ENCODE measurements at places on chromosomes 16 and 17.

- no peak for DNase-seq
Observed at GRCh38 chr17:69719474-69720048, 305.1 kb downstream of the MAP2K6 start.

- DNase-seq = no peak
Observed at GRCh38 chr16:17972460-17972943, 364.0 kb downstream of the NPIPA8 start.

- DNase-seq = peak; percentile 46
Observed at GRCh38 chr16:56279132-56279531, 87.8 kb downstream of the GNAO1 start.

DNA sequence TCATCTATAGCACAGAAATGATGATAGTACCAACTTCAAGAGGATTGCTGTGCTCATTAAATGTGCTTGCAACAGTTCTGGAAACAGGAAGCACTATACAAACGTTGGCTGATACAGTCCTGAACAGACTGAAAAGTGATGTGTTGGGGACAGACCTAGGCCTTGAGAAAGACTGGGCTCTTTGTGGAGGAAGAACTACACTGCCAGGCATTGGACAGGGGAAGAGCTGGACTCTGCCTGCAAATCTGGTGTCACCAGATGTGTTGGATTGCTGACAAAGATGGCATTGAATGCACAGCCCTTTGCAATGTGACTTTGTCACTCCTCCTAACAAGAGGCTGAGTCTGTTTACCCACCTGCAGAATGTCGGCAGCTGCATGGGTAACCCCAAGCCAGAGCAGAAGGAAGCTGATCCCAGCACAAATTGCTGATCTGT lies 12.4 kb upstream of the ST6GALNAC2 start:
- DNase-seq = no peak

DNA sequence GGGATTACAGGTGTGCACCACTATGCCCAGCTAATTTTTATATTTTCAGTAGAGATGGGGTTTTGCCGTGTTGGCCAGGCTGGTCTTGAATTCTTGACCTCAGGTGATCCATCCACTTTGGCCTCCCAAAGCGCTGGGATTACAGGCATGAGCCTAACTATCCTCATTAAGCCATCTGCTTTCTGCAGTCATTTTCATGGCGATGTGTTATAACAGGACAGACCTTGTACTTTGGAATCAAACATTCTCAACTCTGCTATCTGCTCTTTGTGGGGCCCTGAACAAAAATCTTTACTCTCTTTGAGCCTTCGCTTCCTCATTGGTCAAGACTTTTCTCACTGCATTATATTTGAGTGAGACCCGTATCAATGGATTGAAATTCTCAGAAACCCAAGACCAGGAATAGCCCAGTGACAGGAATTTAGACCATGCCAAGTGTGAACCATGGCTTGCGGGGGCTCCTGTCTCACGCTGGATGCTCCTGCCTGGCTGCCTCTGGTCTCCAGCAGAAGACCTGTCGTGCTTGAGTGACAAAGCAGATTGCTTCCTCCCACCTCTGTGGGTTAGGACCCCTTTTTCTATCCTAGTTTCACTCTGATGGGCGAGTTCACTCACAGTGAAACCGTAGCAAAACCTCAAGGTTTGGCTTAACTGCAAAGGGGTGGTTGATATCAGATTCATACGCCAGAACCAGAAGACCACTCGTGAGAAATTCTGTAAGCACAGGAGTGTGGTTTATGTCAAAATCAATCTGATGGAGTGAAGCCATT lies 519.1 kb downstream of the MAF start:
- DNase-seq = no peak

DNA sequence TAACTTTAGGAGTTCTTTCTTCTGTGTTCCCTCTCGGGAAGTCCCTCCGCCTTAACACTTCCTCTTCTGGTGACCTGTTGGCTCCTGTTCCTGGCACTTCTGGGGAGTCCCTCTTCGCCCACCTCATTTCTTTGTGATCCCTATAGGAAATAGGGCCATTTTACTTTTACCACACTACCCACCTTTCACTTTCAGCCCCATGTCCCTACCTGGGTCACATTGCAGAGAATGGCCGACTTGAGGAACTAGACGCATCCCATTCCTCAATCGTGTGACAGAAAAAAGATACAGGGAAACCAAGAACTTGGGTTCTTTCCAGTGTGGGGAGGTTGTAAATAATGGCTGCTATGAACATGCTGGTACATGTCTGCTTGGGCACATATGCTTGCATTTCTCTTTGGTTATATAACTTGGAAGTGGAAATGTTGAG lies 6.6 kb downstream of the IL21R start:
- no peak for DNase-seq

DNA sequence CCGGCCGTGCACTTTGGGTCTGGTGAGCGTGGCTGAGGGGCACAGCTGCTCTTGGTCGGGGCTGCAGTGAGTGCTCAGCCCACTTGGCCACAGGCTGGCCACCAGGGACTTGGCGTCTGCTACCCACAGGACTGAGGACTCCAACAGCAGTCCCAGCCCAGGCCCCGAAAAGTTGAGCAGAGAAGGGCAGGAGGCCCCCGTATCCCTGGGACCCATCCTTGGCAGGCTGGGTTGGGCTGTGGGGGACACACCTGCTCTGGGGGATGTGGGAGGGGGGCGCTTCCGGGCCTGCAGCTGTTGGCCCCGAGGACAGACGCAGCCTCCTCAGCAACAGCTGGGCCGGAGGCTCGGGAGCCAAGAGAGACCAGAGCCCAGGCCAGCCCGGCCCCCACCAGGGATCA lies 19.4 kb upstream of the SSTR5 start:
- no peak for DNase-seq

- DNase-seq = no peak
Observed at GRCh38 chr17:3804503-3804931, 3.5 kb upstream of the ITGAE start.

- DNase-seq = no peak
Observed at GRCh38 chr16:66576296-66576695, 3.0 kb upstream of the CMTM2 start.

DNA sequence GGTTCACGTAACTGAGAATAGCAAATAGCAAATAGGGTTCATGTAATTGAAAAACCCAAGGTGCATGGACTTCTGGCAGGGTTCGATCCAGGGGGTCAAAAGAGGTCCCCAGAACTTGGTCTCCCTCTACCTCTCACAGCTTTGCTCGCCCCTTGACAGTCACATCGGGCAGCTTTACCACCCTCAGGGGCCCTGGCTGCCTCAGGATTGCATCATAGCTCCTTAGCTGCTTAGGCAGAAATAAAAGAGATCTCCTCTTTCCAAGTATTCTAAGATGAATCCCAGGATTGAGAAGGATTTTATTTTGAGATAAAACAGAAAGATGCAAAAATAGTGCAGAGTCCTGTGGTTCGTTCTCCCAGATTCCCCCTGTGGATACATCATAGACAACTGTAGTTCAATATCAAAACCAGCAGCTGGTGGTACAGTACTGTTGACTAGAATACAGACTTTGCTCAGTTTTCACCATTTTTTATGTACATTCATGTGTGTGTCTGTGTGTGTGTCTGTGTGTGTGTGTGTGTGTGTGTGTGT lies 12.8 kb downstream of the ADGRG3 start:
- DNase-seq = no peak

DNA sequence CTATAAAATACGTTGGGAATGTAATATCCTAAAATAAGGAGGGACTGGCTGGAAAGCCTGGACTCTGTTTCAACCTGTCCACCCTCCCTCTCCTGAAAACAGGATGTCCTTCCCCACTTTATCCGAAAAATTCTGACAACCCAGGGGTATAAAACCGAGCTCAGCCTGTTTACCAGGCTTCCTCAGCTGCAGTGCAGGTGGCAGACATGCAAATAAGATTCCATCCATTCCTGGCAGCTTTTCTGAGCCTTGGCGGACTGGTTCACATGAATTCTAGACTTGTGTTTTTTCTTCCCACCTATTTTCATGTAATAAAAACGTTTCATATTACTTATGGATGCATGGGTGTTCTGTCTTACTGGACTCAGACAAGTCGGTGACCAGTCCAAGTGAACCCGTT lies 479.3 kb downstream of the KCNJ18 start:
- no peak for DNase-seq

- DNase-seq = no peak
Observed at GRCh38 chr16:65634291-65634690, 512.4 kb upstream of the CDH11 start.

DNA sequence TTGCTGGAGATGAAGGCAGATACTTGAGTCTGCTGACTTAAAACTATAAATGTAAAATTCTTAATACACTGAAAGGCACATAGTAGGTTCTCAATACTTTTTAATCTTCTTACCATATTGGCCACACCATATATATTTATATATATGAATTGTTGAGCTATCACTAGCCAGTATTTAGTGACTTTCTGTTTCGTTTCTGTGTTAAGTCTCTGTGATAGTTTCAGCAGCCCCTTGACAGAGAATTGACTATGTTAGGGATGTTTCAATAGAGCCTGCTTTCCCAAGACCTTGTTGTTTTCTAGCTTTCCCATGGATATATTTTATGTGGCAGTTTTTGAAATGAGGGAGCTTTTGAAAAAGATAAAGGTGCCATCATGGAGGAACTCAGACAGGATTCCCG lies 206.5 kb upstream of the GOT2 start:
- DNase-seq = no peak

- no peak for DNase-seq
Observed at GRCh38 chr17:66602659-66603384, 232.1 kb upstream of the CACNG5 start.

- no peak for DNase-seq
Observed at GRCh38 chr17:61709567-61709966, 118.5 kb upstream of the NACA2 start.

DNA sequence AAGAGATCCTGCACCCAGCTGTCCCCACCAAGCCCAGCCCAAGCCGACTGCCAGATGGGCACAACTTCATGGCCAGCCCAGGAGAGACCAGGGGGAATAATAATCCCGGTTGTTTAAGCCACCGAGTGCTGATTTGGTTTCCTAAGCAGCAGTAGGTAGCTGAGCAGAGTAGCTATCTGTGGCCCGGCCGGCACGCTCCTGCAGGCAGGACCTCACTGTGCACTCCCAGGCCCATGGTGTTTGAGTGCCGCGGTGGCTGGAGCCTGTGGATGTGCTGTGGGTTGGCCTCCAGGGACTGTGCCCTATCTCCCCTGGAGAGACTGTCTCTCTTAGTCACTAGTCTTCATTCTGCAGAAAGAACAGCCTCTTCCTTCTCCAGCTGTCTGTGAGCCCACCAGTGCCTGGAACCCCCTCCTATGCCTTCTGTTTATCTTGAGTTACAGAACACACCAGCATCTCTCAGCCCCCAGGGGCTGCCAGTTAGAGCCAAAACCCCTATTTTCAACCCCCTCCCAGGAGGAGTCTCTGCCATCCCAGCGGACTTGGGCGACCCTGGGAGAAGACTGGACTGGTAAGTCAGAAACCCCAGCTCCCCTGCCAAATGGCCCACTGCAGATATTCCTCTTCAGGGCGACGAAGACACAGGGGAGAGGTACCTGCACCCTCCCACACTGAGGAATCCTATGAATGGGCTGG lies 152.0 kb downstream of the SDK2 start:
- no peak for DNase-seq

DNA sequence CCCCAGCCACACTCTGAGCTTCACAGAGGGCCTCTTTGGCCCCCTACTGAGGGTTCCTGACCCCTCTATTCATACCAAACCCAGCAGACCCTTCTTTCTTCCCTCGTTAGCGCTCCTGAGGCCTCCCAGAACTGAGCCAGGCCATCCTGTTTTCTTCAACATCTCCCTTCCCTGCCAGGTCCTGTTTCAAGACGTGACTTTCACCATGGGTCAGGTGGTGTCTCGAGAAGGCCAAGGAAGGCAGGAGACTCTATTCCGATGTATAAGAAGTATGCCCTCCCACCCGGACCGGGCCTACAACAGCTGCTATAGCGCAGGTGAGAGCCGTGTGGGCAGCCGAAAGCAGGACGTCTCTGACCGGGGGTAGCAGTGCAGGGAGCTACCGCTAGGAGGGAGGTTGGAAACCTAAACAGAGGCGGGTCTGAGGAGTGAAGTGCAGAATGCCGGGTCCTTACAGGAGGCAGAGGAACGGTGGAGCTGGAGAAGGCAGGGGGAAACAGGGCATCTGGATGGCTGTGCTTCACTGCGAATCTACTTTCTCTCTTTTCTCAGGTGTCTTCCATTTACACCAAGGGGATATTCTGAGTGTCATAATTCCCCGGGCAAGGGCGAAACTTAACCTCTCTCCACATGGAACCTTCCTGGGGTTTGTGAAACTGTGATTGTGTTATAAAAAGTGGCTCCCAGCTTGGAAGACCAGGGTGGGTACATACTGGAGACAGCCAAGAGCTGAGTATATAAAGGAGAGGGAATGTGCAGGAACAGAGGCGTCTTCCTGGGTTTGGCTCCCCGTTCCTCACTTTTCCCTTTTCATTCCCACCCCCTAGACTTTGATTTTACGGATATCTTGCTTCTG lies 1.3 kb upstream of the SENP3 start:
- peak; percentile 62 for DNase-seq

DNA sequence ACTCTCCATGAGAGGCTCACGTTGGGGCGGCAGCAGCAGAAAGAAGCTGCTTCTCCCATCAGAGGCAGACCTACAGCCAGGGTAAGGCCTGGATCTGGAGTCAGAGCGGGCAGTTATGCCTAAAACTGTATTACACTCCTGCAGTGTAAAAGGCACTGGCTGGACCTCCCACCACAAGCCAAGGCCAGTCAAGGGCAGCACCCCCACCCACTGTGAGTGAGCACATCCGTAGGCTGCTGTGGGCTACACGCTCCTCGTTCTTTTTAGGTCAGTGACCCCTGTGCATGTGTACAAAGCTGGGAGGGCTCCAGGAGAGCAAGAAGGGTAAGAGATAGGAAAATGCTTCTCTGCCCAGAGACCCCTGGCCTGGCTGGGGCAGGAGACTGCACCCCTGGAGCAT lies 20.7 kb downstream of the DCAKD start:
- no peak for DNase-seq

DNA sequence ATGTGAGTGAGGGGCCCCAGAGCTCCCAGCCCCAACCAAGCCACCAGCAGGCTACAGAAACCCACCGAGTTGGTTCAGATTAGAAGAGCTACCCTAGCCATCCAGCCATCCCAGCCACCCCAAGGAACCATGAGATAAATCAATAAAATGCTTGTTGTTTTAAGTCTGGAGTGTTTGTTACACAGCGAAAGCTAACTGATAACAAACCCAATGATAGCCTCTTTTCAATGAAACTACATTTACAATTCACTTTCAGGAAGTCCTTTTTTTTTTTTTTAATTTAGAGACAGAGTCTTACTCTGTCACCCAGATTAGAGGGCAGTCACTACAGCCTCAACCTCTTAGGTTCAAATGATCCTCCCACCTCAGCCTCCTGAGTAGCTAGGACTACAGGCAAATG lies 215.0 kb upstream of the ZFHX3 start:
- DNase-seq = no peak

Data from activated CD4-positive, alpha-beta T cell treated with anti-CD3 and anti-CD28 coated beads, Interleukin-2, amount 50 U/mL, for 1 hour (primary cell).